Mesenteric fat pad (tissue), 1 donor: ENCODE measurements at places on chromosomes 4 and X. TPM values are rescaled to one million over a fixed set of nuclear protein-coding genes. Genes with fewer than 3 reads are reported as not detected.

DNA sequence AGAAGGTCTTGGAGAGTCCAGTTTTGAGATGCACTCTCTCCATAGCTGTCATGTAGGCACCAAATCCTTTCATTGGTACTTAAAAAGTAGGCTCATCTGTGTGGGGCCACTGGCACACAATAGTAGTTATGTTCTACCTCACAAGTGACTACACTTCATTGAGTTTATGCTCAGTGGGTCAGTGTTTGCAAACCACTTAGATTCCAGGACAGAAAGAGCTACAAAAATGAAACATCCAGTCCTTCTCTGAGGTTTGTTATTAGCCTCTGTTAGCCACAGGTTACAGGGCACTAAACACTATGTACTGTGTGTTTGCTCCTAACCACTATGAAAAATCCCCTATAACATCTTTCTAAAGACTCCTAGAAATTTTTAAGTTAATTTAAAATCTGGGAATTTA, 13.8 kb downstream of the RAB28 start:
- no peak for DNase-seq

The DCUN1D4 gene
- total RNA-seq: 59.1 TPM

The ENPEP gene
- 13.9 TPM for total RNA-seq

GRCh38 chr4:85209161-85209560, 242.7 kb upstream of the WDFY3 start:
- DNase-seq: no peak

GRCh38 chr4:159266981-159267868, 164.3 kb downstream of the RAPGEF2 start:
- DNase-seq: no peak

The DGAT2L6 gene
- total RNA-seq: not detected

DNA sequence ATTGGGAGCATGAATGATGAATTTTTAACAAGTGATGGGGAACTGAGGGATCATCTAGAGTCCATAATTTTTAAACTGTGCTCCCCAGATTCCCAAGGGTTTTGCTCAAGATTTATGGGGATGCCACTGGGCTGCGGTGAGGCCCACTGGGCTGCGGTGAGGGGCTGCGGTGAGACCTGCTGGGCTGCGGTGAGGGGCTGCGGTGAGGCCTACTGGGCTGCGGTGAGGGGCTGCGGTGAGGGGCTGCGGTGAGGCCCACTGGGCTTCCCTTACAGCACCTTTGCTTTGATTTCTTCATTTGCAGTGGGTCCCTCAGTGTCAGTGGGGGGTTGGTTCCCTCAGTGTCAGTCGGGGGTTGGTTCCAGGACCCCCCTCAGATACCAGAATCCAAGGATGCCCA, 47.4 kb upstream of the ATOH1 start:
- DNase-seq: no peak

GRCh38 chrX:134883137-134883700, 107.6 kb upstream of the SMIM10 start:
- no peak for DNase-seq

The TMEM150C gene
- 9.2 TPM for total RNA-seq

The HPGDS gene
- total RNA-seq: 4.1 TPM

GRCh38 chrX:153596981-153597750, 1.8 kb downstream of the CCNQ start:
- no peak for DNase-seq

- no peak for DNase-seq
Observed at GRCh38 chrX:19760345-19760744, 127.1 kb downstream of the SH3KBP1 start.

The TCP11X2 gene
- not detected for total RNA-seq

- DNase-seq: no peak
Observed at GRCh38 chr4:168748807-168749206, 252.0 kb downstream of the PALLD start.

The XAGE2 gene
- total RNA-seq: not detected

The EOLA2 gene
- 37.6 TPM for total RNA-seq

The UGT2B17 gene
- total RNA-seq: 0.29 TPM
